NCI-H1092 (cell line): ENCODE measurements at places on chromosomes 1 and 21.

DNA sequence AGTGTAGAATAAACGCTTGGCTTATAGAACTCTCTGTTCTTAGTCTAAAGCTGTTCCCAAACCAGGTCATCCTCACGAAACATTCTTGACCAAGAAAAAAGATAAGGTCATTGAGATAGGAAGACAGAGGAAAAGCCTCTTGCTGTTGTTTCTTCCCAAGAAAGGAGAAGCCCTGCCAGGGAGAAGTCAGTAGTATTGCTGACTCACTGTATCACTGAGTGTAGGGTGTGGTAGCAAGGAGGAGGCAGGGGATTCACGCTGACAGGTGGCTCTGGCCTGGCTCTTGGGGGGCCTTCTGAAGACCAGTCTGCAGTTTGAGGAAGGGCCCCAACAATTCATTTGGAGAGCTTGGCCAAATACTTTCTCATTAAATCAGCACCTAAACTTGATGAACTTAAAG lies 97.8 kb downstream of the CD247 start:
- DNase-seq, result no peak

GRCh38 chr21:41397471-41397891 lies 28.6 kb upstream of the MX1 start:
- DNase-seq, result no peak

GRCh38 chr1:51728611-51729155 lies 111.8 kb downstream of the OSBPL9 start:
- DNase-seq, result no peak

DNA sequence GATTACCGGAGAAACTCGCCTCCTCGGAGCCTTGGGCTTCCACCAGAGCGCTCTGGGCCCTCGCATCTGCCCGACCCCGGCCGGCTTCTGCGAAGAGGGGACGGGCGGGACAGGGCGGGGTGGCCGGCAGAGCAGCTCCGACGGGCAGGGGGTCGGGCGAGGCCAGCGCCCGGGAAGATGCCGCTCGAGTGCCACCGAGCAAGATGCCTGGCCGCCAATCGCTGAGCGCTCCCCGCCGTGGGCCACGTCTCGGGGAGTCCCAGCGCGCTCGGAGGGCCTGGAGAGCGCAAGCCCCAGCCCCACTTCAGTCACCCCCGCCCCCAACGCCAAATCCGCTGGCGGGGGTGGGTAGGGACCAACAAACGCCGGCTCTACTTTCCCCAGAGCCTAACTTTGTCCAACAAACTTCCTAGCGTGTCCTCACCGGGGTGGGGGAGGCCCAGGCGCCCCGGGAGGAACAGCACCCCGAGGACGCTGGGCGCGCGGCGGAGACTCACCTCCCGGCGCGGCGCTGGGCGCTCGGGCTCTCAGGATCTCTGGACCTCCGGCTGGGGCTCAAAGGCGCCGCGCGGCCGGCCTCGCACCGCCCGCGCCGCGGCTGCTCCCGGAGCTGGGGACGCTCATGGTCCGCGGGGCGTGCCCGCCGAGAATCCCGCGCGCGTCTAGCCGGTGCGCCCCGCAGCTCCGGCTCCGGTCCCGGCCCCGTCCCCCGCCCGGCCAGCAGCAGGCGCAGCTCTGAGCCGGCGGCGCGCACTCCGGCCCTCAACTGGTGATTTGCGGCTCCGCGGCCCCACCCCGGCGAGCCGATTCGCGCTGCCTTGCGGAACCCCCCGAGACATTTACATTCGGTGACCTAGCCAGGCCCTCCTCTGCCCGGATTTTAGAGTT lies at the start of gene BCAR3:
TSS of gene BCAR3 (minus strand) at position 737 of the 888 bp plus-strand sequence. CDS start 6,907 bp downstream, outside the sequence.
- peak; percentile 33 for DNase-seq

DNA sequence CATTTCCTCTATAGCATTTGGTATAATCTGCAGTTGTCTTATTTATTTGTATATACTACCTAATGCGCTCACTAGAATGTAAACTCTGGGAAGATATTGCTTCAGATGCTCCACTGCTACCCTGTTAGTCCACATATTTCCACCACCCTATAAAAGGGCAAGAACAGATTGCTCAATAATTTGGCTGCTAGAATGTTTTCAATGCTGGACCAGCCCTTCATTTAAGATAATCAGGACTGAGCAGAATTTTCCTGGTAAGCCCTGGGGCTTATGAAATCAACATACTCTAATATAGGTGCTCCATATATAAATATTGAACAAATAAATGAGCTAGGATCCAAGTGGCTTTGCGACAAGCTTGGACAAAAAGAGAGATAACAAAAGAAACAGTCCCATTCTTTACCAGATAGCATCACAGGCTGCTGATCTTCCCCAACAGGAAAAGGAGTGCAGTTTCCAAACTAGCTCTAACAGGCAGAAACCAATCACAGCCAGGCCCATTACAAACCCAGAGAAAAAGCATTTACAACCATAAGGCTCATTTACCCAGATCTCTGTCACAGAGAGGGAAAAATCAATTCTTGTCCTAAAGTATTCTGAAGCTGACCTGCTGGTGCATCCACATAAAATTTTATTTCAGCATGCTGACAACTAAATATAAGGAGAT lies 8.3 kb downstream of the BCAR3 start:
- DNase-seq, result no peak

- DNase-seq, result no peak
Observed at GRCh38 chr1:206735553-206736031, 35.0 kb upstream of the IL19 start.

GRCh38 chr1:64975740-64976139 lies 9.4 kb upstream of the JAK1 start:
- no peak for DNase-seq

- peak; percentile 92 for DNase-seq
Observed at GRCh38 chr1:26692211-26692792, 3.5 kb upstream of the ARID1A start.

DNA sequence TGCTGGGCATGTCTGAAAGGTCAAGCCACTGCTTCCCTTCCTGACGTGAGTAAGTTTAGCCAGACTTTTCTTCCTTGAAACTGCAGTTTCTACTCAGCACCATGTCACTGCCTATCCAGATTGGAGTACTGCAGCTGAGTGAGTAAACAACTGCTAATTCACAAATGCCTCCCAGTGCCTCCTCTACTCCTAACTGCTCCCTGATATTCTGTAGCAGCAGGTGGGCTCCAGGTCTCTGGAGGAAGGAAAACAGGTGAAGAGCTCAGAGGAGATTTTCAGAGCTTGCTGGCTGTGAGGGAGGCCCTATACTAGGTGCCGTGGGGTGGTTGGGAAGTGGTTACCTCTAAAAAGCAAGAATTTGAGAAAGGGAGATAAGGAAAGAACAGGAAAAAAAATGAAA lies 96.5 kb downstream of the KIF14 start:
- no peak for DNase-seq

DNA sequence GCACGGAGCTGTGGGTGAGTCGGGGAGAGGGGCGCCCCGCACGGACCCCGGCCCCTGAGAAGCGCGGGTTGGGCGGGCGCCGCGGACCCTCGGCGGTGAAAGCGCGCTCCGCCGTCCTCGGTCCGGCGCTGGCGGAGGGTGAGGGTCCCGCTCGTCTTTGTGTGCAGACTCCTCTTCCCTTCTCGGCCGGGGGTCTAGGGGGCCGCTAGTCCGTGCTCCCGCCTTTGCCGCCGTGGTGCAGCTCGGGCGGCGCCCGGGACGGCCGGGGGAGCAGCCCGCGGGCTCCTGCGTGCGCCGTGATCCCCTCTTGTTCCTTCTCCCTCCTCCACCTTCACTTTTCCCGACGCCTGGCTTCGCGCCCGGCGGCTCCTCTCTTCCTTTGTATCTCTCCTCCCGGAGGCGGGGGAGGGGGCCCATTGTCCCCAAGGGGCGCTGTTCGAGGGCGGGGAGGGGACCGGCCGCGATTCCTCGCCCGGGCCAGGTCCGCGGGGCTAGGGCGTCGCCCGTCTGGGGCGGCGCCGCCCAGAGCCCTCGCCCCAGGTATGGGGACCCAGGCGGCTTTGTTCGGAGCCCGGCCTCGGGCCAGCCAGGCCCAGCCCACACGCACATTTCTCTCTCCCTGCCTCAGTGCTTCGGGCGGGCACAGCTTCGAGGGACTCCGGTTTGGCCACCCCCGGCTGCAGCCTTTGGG lies 519 bp downstream of the FNBP1L start:
- DNase-seq, result peak; percentile 35

- DNase-seq, result no peak
Observed at GRCh38 chr21:46442938-46443337, 15.8 kb upstream of the DIP2A start.

- no peak for DNase-seq
Observed at GRCh38 chr1:163875200-163875926, 553.6 kb downstream of the NUF2 start.

DNA sequence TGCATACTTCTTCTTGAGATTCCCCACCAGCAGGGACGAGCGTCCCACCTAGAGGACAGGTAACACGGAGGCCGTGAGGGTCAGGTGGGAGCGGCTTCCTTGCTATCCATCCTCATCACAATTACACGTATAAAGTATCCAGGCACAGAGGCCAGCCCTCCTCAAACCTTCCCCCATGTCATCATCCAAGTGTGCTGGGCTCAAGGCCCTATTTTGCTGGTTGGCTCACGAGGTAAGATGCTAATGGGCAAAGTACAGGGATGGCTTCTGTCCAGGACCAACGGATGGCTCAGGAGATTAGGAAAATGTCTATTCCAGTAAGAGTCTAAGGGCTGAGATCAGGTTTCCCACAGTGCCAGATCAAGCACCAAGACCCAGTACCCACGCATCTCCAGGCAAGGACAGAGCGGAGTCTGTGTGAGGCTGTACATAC lies 11.5 kb upstream of the A3GALT2 start:
- no peak for DNase-seq

DNA sequence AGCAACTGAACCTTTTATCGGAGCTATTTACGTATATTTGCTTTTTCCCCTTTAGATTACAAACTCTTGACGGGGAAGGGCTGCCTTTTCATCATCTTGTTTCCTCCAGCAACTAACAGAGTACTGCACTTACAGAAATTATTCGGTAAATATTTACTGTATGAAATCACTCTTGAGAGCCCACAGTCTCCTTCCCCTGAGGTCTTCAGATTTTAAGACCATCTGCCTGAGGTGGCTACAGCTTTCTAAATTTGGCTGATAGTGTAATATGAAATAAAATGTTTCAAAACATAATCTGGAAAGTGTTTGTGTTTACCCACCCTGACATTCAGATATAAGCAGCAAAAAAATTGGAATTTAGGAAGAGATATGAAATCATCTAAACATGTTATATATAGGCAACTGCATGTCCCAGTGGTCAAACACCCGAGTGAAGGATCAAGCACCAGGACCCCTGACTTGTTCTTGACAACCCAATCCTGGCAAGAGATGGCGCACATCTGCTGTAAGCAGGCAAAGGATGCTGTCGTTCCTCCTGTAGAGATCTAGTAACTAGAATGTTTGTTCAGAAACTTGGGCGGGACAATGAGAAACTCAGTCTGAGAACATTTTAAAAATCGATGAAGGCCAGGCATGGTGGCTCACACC lies 60.9 kb downstream of the SIPA1L2 start:
- DNase-seq, result no peak

DNA sequence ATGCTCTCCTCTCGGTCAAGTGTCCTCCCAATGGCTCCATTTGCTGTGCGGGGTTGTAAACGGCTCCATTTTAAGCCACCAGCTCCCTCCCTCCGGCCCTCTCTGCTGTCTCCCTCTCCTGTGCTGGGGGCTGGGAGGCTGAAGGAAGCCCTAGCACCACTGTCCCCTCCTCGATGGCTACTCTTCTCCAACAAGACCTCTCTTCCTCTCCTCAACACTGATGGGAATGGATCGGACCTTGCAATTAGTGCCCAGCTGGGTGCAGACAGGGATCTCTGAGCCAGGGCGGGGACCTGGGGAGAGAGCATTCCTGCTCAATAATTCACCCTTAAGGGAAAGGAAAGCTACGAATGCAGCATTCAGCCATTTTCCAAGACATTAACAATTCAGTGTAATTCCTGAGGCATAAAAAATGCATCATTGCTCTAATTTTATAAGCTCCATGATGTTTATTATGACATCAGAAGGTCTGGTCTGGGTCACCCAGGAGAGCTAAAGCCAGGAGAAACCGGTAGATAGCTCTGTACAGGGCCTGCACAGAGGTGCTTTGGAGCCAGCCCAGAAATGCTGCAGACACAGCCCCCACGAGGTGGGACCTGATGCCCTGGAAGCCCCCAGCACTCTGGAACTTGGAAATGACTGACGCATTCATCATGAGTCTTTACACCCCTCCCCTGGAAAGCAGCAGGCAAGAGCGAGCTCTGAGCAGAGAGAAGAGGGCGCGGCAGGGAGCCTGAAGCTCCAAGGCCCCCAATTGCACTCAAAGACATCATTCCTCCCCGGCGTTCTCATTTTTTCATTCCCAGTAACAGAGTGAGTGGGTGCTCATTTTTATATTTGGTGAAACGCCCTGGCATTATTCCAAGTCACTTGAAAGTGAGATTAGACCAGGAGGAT lies 76.2 kb upstream of the VAMP3 start:
- no peak for DNase-seq

- DNase-seq, result no peak
Observed at GRCh38 chr21:22981819-22982218, 1983.6 kb downstream of the NCAM2 start.

DNA sequence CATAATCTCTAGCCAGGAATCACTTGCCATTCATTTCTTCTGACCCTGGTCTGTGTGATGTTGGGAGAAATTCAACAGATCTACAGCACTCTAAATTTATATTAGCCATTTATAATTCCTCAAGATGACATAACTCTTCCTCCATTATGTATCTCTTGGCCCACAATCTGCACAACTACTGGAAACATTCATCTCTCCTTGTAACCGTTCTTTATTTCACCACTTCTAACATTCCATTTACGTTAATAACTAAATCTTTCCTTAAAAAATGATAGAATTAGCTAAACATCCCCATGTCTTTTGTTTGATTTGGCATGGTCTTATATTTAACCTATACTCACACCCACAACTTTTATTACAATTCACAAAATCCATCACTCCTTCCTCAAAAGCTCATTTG lies 166.0 kb downstream of the COL11A1 start:
- DNase-seq, result no peak

DNA sequence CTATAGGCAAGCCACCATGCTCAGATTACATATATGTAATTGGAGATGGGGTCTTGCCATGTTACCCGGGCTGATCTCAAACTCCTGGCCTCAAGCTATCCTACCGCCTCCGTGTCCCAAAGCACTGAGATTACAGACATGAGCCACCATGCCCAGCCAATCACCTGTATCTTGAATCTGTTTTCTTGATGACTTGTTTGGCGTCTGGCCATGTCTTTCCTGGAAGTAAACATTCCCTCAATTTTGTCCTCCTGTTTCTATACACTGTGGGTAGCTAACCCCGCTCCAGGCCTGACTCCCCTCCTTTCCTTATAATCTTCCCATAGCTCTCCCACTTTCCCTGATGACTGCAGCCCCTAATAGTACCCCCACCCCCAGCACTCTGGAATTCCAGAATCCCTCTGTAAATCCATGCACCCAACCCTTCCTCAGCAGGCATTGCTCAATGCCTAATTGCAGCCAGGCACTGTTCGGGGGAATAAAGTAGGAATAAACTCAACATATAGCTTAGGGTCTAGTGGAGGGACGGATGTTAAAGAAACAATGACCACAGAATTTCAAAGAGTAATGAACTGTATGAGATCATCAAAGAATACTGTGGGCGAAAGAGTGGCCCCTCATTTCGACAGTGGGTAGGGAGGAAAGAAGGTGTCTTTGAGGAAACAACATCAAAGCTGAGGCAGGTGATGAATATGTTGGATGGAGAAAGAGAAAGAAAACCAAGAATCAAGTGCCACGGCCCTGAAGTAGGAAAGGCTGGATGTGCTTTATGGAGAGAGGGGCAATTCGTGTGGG lies 161.5 kb downstream of the ADSS2 start:
- no peak for DNase-seq

- DNase-seq, result no peak
Observed at GRCh38 chr1:227547310-227548118, 15.8 kb upstream of the ZNF678 start.

GRCh38 chr1:8015809-8016165 lies 10.3 kb downstream of the ERRFI1 start:
- DNase-seq, result no peak

GRCh38 chr21:27813344-27813743 lies 846.5 kb upstream of the ADAMTS5 start:
- DNase-seq, result no peak
